ENCODE measurements at places on chromosomes 16 and 17.

DNA sequence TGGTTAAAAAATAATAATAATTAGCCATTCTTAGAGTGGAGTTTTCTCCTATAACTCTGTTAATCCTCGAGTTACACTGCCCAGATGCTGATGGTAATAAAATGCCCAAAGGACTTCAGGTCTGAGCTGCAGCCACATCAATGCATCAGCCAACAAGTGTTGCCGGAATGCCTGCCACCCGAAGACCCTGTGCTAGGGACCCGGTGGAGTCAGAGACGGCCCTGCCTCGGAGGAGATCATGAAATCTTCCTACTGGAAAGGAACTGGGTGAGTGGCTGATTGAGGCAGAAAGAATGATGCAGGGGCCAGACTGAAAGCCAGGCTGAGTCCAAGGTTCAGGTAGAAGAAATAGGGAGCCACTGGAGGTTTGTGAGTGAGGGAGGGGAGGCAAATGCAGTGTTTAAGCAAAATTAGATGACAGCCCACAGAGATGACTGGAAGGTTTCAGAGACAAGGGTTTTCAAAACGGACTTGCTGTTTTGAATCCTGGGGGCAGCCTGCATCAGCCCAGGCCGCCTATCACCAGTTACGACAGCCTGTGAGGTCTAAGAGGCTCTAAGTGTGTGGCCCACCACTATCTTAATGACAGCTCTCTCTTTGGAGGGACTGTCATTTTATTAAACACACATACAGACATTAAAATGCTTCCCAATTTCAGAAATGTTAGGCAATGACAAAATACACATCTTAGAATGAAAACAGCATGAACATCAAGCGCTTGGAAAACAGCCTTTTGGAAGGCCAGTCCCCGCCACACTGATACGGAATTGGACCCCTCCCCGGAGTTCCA lies 100.0 kb downstream of the ZNF423 start:
- DNase-seq = no peak

DNA sequence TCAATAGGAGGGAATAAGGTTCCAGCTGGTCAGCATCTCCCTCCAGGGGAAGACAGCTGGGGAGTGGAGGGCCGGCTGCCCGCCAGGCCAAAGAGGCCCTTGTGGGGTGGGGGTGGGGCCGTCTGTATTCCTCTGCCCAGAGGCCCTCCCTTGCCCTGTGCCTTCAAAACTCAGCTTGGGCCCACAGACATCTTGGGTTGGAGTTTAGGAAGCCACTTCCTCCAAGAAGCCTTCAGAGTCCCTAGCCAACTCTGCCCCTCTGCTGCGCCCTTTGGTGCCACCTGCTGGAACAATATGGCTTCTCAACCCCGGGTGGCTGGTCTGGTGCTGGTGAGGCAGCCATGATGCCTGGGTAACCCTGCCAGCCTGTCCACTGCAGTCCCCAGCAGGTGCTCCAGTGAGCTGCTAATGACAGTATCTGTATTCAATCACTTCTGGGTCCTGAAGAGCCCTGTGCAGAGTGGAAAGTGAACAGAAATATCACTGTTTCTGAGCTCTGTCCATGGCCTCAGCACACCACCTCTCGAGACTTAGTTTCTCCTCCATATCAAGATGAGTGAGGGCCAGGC lies 16.7 kb downstream of the HSD11B2 start:
- peak; percentile 13 for DNase-seq

- DNase-seq = no peak
Observed at GRCh38 chr16:57798267-57798810, 4.0 kb downstream of the KIFC3 start.

DNA sequence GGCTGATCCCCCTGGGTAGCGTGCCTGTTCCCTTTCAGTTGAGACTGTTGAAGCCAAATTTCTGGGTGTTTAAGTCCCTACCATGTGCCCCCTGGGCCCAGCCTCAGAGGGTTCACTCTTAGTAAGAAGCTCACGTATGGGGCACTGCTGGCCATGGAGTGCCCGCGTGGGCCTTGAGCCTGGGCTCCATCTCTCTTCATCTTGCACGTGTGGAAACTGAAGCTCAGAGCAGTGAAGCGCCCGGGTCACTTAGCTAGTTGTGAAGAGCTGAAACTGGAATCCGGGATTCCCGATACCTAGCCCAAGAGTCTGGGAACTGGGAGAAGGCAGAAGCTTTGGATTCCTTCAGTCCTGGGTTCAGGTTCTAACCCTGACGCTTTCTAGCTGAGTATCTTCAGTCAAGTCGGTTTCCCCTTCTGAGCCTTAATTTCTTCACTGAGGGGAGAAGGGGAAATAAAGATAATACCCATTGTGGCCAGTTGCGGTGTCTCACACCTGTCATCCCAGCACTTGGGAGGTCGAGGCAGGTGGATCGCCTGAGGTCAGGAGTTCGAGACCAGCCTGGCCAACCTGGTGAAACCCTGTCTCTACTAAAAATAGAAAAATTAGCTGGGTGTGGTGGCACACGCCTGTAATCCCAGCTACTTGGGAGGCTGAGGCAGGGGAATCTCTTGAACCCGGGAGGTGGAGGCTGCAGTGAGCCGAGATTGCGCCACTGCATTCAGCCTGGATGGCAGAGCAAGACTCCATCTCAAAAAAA lies 103.9 kb downstream of the OR1D5 start:
- DNase-seq = no peak

- DNase-seq = no peak
Observed at GRCh38 chr16:4637501-4638166, 13.0 kb downstream of the MGRN1 start.

- peak; percentile 87 for DNase-seq
Observed at GRCh38 chr17:41464682-41465081, 2.5 kb downstream of the KRT32 start.

- no peak for DNase-seq
Observed at GRCh38 chr17:37131669-37132611, 183.2 kb downstream of the AATF start.

DNA sequence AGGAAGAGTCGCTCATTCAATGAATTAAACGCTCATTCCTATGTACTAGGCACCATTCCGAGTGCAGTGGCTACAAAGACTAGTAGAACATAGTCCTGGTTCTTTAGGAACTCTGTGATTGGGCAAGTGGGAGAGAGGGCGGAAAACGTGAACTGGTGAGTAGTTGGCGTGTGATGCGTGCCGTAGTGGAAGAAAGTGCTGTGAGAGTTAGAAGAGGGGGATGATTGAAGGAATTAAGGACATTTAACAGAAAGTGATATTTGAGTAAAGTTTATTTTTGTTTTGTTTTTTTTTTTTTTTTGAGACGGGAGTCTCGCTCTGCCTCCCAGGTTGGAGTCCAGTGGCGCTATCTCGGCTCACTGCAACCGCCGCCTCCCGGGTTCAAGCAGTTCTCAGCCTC lies 7.9 kb upstream of the SLFN14 start:
- peak; percentile 10 for DNase-seq

DNA sequence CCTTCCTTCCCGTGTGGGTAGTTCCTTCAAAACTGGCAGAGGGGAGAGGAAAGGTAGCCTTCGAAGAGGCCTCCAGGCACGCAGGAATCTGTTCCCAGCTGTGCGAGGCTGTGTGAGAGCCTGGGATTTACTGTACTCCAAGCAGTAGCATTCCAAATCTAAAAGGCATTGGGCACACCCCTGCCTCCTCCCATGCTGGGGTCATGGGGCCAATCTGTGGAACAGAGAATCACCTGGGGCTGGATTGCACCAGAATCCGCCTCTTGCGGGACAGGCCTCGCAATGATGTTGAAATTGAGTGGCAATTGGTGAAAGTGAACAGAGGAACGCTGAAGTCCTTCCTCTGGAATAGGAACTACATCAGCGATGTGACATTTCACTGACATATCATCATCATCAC lies 72.5 kb upstream of the IRX3 start:
- no peak for DNase-seq

- no peak for DNase-seq
Observed at GRCh38 chr16:77037696-77038347, 153.2 kb upstream of the MON1B start.

- DNase-seq = no peak
Observed at GRCh38 chr16:83245061-83245460, 562.7 kb upstream of the HSBP1 start.

DNA sequence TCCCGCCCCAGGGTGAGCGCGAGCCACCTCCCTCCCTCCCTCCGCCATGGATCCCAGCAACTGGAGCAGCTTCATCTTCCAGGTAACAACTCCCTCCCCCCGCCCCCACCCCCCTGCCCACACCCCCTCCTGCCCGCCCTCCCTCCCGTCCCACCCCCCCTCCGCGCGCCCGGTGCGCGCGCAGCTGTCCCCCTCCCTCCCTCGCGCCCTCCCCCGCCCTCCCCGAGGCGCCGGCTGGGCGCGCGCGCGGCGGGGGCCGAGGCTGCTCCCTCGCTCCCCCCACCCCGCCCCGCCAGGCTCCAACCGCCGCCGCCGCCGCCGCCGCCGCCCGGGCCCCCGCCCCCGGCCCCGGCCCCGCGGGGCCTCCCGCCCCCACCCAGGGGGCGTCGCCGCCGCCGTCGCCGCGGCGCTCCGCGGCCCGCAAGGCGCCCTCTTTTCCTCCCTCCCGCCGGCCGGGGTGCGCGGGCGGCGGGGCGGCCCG lies at the start of gene MAZ:
Gene MAZ (plus strand): TSS at position 431 of the 481 bp plus-strand sequence. CDS start 173 bp downstream, outside the sequence.
- peak; percentile 85 for DNase-seq

GRCh38 chr17:5078106-5079028 lies at the start of gene ZFP3:
TSS of gene ZFP3 (plus strand) at chr17:5078467. CDS start at chr17:5091505, 13,038 bp downstream.
- DNase-seq = no peak

DNA sequence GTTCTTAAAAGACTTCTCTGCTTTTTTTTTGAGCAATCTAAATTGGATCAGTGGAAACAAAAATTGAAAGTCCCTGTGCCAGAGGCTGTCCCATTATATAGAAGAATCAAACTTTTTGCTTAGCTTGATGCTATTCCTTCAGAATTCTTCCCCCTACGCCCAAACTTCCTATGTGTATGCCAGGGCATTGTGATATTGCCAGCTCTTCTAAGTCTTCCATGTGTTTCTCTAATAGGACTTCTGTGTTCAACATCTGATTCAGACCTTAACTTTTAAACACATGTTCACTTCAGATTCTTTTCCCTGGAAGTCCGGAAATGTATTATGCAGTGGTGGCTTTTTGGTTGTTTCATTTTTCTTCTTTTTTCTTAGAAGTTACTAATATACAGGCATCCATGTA lies 18.7 kb downstream of the PTRH2 start:
- no peak for DNase-seq

GRCh38 chr17:40950176-40950575 lies 12.7 kb upstream of the KRT23 start:
- DNase-seq = no peak

All from RCC 7860 (cell line).